ENCODE measurements at places on chromosomes 1 and 21.

DNA sequence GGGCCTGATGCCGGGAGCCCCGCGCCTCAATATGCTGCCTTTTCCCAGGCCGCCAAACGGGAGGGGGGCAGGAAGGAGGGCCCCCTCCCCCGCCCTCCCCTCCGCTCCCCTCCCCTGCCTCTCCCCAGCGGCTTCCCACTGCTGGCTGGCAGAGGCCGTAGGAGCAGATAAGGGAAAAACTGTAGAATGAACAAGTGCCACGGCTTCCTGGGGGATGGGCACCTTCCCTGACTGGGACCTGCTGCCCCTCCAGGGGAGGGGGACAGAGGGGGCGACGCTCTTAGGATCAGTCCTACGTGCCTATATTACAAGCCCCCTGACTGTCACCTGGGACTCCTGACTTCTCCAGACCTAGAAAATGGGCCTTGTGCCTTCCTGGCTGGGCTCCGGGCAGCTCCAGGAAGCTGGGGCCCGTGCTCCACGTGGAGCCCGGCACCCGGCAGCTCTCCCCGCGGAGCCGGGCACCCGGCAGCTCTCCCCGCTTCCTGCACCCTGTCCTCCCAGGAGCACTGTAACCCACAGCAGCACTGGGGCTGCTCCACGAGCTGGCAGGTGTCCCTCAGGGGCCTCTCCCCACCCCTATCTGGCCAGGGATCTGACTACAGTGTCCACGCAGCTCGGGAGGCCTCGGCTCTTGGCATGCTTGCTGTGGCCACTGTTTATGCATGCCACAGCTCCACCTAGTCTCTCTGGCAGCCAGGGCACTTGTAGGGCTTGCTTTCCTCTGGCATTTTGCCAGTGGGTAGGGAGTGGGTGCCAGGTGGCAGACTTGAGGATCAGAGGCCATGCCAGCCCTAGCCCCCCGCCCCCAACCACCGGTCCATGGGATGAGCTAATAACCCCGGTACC lies 674 bp upstream of the HES5 start:
- no peak for DNase-seq

DNA sequence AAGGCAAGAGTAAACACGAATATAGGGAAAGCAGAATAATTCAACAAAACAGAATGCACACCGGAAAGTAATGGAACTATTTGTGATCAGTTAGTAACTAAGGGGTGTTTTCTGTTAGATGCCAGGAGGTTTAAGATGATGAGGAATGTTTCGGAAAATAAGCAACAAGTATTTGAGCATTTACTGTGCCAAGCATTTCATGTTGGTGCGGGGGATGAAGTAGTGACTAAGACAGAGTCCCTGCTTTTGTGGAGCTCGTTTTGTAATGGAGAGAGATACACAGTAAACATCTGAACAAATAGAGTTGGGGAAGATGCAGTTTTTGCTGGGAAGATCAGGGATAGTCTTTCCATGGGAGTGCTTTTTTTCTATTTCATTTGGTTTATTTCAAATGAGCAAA lies 78.7 kb downstream of the DYRK1A start:
- no peak for DNase-seq

GRCh38 chr1:222224156-222224555 lies 323.7 kb downstream of the HHIPL2 start:
- no peak for DNase-seq

DNA sequence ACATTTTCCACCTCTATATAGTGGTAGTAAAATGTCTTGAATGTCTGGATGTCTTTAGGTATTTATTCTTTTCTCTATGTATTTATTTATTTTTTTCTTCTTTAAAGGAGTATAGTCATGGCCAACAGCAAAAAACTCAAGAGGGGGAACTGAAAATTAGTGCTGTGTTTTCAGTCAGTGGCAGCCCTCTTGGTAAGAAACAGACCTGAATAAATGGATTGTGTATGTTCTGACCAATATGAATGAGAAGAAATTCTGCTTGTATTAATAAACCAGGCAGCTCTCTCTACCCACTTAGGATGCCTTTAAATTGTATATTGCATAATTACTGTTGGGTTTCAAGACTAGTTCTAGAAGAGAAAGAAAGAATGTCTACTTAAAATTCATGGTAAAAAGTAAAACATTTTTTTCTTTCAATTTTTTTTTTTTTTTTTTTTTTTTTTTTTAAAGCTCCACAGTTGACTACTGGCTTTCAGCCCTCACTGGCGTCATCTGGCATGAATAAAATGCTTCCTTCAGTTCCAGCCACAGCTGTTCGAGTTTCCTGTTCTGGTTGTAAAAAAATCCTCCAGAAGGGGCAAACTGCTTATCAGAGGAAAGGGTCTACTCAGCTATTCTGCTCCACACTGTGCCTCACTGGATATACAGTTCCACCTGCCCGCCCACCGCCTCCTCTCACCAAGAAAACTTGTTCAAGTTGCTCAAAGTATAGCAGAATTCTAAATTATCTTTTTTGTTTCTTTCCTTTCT lies 101.6 kb downstream of the ZMYM4 start:
- no peak for DNase-seq

- DNase-seq = no peak
These were observed at the start of gene CD244 for GRCh38 chr1:160862203-160863060. Gene CD244 (minus strand): TSS chr1:160862887. CDS start chr1:160862677, 210 bp downstream.

DNA sequence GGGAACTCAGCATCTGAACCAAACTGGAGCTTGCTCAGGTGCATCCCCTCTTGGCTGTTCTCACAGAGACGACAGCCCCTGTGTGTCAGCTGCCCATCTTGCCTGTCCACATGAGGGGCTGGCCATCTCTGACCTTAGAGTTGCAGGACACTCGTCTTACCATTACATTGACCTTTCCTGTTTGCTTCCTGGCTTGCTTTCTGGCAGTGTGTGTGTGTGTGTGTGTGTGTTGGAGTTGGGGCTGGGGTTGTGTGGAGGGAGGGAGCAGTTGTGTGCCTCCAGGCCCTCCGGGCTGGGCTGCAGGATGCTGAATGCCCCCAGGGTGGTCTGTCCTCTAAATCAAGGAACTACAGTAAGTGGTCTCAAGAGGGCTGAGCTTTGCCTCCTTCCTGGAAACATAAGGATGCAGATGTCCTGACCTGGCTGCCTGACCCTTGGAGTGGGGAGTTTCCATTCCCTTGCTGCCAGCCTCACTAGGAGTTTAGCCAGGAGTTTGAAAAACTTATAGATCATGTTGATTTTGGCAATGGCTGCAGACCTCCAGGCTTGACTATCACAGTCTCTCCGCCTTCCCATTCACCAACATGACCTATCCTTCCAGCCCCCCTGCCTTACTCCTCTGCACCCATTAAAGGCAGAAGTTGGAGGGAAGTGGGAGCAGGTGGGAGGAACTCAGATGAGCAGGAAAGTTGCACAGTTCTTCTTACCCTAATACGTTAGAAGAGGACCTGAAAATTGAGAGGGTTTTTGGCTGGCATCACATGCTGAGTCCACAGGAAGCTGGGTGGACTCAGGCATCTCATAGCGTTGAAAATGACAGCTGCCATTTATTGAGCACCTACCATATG lies 19.0 kb downstream of the RASSF5 start:
- DNase-seq = no peak

DNA sequence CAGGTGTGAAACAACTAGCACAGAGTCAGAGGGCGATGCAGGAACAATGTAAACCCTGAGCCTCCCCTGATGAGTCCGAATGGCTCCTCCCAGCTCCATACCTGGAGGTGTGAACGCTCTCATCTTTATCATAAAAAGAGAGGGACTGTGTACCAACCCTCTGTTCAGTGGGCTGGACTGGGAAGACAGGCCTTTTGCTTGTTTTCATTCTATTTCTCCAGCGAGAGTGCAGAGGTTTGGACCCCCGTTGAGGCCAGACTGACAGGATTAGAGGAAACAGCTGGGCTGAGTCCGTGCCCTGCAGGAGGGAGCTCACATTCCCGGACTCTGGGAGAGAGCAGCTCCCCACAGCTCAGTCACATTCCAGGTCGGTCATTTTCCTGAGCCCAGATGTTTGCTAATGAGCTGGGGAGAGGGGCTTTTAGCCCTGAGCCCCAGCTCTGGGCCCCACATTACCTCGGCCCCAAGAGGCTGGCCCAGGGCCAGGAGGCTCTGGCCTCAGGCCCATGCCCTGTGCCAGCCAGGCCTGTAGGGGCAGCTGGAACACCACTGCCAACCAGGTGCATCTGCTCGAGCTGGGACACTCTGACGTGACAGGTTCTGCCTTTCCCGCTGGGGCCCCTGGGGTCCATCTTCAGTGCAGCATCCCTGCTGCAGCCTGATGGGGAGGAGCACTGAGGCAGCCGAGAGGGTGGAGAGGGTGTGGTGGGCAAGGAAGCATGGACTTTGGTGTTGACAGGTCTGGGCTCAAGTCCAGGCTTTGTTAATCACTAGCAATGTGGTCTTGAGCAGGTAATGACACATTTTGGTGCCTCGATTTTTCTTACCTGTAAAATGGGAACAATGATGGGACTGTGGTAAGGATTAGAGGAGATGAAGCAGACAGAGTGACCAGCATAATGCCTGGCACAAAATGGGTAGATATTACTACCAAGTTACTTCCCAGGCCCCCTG lies 3.5 kb upstream of the NBL1 start:
- DNase-seq = no peak

- DNase-seq = peak; percentile 18
These were observed 34.8 kb downstream of the CHAF1B start for GRCh38 chr21:36419996-36420395.

DNA sequence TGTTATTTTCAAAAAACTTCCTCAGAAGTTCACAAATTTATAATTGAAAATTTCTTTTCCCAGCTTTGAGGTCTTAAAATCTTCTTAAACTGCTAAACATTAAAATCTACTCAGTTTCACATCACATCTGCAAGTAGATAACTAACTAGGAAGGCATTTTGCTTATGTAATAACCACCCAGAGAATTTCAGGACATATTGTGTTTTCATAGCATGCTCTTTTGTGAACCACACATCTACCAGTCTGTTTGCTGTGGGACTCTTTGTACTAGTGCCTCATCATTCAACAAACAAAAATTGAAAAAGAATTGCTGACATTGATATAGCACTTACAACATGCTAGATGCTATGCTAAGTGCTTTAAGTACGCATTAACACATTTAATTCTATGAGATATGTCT lies 31.6 kb upstream of the C1orf146 start:
- no peak for DNase-seq

DNA sequence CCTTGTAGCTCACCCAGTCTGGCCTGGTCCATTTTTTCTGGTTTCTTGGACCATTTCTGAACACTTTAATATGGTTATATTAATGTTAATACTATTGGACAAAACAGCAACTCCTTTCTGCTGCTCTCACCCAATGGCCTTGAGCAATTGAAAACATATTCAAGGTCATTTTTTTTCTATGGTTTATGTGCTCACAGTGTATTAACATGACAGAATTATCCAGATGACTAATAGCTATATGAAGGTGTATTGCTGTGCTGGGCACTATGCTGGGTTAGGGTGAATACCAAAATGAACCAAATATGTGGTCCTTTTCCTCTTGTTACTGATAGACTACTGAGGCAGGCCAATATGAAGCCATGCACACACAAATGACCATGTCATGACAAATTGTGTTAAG lies 591.6 kb upstream of the PLXNA2 start:
- DNase-seq = no peak

DNA sequence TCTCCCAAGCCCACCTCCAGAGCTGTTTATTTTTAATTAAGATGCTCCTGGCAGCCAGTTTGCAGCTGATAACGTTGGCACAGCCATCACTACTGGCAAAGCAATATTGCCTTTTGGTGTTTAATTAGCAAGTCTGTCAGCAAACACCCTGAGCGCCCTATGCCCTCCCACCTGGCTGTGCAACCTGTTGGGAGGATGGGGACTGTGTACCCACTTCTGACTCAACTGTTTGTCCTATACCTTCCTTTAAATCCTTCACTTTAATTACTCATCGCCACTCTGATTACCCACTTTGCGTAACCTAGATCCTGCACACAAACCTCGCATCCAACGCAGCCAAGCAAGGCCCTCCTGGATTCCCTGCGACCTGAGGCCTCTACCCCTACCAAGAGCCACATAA lies 67.1 kb downstream of the BCAR3 start:
- DNase-seq = no peak

DNA sequence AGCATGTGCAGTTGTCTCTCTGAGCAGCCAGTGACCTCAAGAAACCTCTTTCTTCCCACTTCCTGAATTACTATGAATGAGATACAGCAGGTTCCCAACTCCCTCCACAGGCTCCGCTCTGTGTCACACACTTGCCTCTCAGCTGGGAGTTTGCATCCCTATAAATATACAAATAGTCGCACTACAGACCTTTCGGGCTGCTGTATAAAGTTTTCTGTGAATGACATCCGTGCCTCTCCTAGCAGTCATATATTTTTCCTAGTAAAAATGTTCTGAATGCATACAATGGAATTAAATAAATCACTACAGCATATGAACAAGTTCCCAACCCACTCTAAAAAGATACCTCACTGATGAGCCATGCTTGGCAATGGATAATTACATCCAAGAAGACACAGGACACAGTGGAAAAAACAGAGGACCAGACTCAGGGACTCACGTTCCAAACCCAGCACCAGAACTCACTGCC lies 66.8 kb downstream of the CAPZB start:
- no peak for DNase-seq

GRCh38 chr1:93566227-93566626 lies 115.4 kb downstream of the BCAR3 start:
- no peak for DNase-seq

GRCh38 chr1:3349968-3350299 lies 104.5 kb upstream of the ARHGEF16 start:
- DNase-seq = no peak

GRCh38 chr1:82472489-82473131 lies 671.9 kb downstream of the ADGRL2 start:
- no peak for DNase-seq

- no peak for DNase-seq
These were observed 3.1 kb upstream of the WNT9A start for GRCh38 chr1:227950735-227951346.

DNA sequence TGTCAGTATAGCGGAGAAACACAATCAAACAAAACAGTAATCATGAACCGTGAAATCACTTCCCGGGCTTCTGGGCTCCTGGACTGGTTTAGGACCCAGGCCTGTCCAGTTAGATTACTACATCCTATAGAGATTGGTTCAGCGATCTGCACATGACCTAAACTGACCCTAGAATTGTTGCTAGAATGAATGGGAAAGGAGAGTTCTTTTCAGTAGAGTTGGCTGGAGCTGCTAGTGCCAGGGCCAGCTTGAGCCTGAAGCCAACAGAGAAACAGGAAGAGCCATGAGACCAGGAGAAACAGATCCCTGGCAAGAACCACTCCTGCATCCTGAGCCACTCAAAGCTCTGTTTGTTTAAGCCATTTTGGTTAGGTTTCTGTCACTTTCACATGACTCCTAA lies 474.3 kb upstream of the C1orf87 start:
- DNase-seq = no peak

GRCh38 chr1:99673315-99673714 lies 27.4 kb downstream of the PALMD start:
- no peak for DNase-seq

DNA sequence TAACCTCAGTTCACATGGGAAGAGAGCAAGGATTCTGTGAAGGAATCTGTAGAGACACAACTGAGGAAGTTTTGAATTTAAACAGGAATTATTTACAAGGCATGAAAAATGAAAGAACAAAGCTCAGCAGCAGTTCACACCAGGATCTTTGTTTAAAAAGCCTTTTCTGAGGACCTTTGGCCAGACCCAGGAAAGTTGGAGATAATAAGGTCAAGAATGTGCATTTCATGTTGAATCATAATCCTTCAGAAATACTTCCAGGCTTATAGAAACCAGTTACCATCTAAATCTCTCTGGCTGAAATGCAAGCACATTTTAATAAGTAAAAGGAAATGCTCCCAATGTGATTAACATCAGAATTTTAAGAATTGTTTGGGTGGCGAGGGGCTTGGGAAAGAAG lies 2.7 kb downstream of the CLIC6 start:
- no peak for DNase-seq
